MCF 10A (cell line): ENCODE measurements at places on chromosomes 6 and 20.

GRCh38 chr6:84752118-84752850 lies 12.1 kb downstream of the TBX18 start:
- DNase-seq = peak; percentile 26

DNA sequence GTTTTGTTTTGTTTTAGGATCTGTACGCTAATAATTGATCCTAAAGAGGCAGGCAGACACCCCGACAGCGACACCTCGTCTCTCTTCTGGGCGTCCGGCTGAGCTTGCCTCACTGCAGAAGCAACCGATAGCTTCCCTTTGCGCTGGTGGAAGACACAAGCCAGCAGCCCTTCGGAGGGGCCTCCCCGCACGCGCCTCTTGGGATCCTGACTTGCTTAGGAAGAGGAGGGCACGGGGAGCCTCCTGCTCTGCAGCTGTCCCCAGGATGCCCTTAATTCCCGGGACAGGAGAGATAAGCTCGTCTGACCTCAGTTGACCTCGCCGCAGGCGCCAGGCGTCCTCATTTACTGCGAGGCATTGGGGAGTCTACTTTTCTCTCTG lies 94.0 kb downstream of the CD83 start:
- DNase-seq = no peak

DNA sequence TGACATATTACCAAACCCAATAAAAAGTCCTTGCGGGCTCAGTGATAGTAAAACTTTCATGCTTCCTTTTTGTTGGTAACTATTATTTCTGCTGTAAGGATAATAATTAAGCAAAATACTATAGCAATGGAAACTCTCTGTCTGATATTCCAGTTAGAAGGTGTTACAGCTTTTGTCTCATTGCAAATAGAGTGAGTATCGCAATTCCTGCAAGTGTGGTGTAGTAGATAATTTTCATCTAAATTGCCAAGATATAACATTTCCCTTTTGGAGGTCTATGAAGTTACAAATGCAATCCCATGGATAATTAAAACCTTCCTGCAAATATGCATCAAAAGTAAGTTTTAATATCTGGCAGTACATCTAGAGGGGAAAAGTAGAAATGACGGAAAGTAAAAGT lies 88.7 kb upstream of the CD93 start:
- DNase-seq = no peak

DNA sequence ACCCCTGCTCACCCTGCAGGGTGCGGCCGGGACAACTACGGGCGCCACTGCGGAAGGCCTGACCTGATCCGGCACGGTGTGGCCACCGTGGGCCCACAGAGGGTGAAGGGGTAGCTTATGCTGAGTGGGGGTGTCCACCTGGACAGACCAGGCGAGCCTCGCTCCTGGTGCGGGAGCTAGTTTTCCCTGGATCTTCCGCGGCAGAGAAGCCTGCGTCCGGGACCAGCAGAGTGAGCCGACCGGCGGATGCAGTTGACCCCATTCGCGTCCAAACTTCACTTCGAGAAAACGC lies 38.2 kb downstream of the NCR2 start:
- DNase-seq = no peak

GRCh38 chr6:149889326-149889725 lies 8.6 kb downstream of the RAET1E start:
- peak; percentile 92 for DNase-seq
